WTC11 (cell line): ENCODE measurements at places on chromosomes 1 and 21. TPM values are rescaled to one million over a fixed set of nuclear protein-coding genes. Genes with fewer than 3 reads are reported as not detected.

Gene LORICRIN
- total RNA-seq: not detected in 3 replicates

DNA sequence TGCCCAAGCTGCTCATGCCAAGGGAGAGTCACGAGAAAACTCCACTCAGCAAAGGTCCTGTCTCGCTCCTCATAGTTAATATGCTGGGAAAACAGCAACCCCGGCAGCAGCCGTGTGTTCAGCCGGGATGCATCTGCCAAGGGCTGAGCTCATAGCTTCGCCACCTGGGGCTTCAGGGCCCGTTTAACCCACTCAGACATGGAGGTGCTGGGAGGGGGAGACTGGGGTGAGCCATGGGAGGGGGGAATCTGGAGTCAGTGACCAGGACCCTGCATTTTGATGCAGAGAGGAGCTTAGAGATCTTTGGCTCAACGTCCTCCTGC lies 283.4 kb downstream of the PTPRU start:
- DNase-seq: peak; percentile 5

- no peak for DNase-seq
Observed at GRCh38 chr1:25041916-25042315, 111.8 kb upstream of the RUNX3 start.

Gene TMEM82
- total RNA-seq: 0.48 to 1.4 TPM (median 0.94 TPM) in 3 replicates

Gene PRXL2B
- 47.8 to 51.1 TPM (median 50.3 TPM) in 3 replicates for total RNA-seq

GRCh38 chr1:155651861-155652661 lies 36.5 kb downstream of the YY1AP1 start:
- DNase-seq: no peak

Gene TMPRSS3
- 0.25 to 0.39 TPM (median 0.27 TPM) in 3 replicates for total RNA-seq

DNA sequence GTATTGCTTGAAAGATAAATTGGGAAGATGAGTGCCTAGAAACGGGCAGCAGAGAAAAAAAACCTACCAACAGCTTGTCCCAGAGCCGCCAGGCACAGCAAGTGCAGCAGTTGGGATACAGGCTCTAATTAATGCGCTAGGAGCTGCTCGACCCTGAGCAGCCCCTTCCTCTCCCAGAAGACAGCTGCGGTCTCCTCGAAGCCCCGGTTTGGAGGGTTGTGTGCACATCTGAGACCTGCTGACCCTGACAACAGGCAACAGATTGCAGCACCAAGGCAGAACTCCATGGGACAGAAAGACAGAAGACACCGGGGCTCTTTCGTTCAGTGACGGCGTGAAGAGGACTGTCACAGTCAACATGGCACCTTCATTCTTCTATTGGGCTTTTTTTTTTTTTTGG lies 101.4 kb downstream of the TSEN15 start:
- no peak for DNase-seq

DNA sequence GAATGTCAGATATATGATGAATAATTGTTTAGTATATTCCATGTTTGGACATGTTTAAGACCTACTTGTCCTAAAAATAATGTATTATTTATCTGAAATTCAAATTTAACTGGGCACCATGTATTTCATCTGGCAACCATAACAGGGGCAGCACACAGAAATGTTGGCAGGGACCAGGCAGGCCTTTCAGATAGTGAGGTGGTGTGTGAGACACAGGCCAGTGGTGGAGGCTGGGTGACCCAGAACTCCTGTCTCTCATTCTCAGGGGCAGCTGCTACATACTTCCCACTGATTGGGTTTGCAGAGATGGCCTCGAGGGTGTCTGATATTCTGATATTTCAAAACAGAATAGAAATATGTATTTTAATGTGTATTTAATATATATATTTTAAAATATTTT lies 1.3 kb upstream of the FASLG start:
- no peak for DNase-seq

DNA sequence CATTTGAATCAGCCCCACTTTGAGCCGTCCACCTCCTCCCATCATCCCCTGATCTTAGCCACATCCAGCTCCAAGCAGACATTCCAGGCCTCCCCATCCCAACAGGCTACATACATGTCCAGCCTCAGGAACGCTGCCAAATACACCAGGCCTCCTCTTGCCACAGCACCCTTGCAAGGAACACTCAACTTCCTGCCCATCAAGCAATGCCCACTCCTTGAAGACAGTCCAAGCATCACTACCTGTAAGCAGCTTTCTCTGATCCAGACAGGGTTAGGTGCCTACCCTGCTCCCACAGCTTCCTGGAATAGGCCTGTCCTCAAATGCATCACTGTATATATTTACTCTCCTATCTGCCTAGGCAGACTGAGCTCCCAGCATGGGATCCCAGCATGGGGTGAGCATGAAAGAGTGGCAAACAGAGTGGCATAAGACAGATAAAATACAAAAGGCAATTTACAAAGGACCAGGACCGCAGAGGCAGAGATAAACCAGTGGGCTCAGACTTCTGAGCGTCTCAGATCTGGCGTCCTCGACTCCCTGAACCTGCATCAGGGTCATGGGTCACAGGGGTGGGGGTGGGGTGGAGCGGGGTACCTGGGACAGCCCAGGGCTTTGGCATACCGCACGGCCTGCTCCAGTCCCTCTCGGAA lies 816 bp downstream of the HYI start:
- no peak for DNase-seq

DNA sequence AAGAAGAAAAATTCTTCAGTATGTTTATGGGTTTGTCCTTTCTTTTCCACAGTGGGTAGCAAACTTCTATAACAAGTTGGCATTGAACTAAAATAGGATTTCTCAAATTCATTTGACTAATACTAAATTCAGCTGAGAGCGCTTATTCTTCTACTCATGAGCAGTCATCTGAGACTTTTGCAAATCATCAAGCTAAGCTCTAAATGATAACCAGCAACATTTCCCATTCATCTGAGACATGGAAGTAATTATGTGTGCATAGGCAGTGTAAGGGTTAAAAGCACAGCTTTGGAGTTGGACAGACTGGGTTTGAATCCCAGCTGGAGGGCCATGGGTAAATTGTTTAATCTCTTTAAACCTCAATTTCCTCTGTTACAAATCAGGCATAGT lies 18.3 kb upstream of the CNR2 start:
- no peak for DNase-seq

Gene NTRK1
- 0.23 to 0.42 TPM (median 0.23 TPM) in 3 replicates for total RNA-seq

DNA sequence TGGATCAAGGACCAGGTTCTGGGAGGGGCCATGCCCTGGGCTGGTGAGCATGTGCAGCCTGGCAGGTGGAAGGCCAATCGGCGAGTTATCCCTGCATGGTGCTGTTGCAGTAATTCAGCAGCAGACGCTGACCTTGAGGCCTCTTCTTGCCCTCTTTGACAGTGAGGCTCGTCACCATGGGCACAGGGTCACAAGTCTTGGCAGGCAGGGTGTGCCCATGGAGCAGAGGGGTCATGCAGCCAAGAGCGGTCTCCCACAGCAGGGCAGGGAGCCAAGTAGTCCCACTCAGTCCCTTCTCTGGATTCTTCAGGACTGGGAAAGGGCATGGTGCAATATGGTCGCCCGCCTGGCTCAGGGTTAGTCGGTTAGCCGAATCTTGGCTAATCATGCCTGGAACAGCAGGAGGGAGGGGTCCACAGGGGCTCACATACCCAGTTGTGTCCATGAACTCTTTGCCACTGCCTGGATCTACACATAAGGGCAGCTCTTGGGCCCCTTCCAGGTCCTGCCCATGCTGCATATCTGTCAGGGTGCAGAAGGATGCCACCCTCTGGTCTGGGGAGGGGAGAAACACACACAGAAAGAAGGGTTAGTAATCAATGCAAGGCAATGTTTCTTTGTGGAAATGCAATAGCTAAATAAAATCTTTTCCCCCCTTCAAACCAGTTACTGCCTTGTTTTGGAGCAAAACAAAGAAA lies 226.8 kb downstream of the SIPA1L2 start:
- no peak for DNase-seq

Gene CD84
- total RNA-seq: 0.02 to 0.30 TPM (median 0.17 TPM) in 3 replicates

GRCh38 chr1:55935236-55935635 lies 644.1 kb downstream of the PLPP3 start:
- no peak for DNase-seq

Gene SLC5A3
- total RNA-seq: 14.8 to 18.0 TPM (median 17.8 TPM) in 3 replicates

- no peak for DNase-seq
Observed at GRCh38 chr21:30769724-30770431, 14.7 kb upstream of the KRTAP21-1 start.

DNA sequence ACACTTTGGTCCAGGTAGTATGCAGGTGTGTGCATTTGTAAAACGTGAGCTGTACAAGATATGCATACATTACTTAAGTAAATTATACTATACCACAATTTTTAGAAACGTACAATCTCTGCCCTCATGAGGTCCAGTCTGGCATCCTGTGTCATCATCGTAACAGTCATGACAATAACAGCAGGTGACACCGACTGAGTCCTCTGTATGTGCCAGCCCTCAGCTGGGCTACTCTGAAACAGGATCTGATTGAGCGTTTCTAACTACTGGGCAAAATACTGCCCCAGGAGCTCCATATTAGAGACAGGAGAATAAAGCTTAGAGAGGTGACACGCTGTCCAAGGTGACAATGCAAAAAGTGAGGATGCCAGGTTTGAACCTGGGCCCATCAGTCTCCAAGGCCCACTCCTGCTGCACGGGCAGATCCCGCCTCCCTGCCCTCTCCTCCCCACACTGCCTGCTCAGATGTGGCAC lies 47.2 kb upstream of the ECE1 start:
- DNase-seq: no peak

- DNase-seq: no peak
Observed at GRCh38 chr1:161816201-161816600, 50.1 kb downstream of the ATF6 start.

DNA sequence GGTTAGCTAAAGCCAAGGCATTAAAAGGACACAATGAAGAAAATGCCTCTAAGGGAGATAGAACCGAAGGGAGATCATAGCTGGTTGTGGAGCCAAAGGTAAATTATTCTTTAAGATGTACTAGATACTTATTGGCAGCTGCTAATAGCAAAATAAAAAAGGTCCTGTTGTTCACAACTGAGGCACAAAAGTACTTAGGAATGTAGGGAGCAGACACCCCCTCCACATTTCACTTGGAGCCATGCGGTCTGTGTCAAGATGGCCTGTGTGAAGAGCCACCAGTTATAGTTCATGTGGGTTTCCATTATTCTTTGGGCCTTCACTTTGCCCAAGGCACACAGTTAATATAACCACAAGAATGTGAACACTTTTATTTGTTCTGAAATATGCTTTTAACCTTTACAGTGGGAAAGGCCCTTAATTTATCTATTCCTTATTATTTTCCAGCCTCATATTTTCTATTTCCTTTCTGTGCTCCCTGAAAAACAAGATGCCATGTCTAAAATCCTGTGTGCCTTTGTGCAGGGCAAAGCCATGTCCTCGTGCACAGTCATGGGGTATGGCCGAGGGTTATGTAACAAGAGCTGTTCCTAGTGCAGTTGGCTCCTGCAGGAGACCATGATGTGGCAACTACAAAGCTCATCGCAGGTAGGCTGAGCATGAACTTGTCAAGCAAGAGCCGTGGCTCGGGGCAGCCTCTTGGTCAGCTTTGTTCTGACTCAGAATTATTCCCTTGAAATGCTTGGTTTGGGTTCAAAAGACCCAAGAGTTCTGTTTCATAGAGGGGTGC lies 16.2 kb upstream of the WDR26 start:
- DNase-seq: no peak

DNA sequence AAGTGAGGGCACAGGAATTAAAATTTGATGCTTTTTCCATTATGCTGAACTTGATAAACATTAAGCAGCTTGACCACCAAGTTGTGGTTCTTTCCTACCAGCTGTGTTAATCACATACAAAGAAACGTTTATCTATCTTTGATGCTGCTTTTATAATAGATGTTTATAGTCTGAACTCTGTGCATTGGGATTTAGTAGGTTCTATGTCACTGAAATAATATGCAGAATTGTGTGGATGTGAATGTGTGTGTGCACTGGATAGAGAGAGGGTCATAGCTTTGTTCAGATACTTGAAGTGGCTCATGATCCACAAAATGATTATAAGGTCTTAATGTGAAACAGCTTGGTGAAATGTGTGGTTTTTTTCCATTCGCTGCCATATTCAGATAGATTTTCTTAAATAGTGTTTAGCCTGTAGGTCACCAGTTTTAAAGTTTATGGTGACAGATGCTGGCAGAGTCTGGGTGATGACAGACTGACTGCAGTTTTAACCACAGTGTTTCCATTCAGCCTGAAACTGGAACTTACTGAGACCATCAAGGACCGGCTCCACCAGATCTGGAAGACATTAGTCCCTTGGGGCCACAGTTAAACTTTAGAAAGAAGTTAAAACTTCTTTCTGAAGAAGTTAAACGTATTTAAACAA lies 10.2 kb downstream of the DDI2 start:
- no peak for DNase-seq

Gene NSUN4
- 19.5 to 22.6 TPM (median 21.0 TPM) in 3 replicates for total RNA-seq

GRCh38 chr1:152436593-152437496 lies 22.8 kb upstream of the CRNN start:
- no peak for DNase-seq

DNA sequence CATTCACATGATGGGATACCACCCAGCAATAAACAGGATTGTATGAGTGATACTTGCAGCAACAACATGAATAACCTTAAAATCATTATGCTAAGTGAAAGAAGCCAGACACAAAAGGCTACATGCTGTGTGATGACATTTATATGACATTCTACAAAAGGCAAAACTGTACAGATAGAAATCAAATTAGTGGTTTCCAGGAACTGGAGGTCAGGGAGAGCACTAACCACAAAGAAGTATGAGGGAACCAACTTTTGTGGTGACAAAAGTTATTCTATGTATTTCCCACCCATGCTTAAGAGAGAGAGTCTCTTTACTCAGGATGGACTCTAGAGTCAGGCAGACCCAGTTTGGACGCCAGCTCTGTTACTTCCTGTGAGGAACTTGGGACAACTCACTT lies 364.5 kb upstream of the DAB1 start:
- DNase-seq: no peak

Gene HHAT
- total RNA-seq: 0.39 to 0.69 TPM (median 0.66 TPM) in 3 replicates

DNA sequence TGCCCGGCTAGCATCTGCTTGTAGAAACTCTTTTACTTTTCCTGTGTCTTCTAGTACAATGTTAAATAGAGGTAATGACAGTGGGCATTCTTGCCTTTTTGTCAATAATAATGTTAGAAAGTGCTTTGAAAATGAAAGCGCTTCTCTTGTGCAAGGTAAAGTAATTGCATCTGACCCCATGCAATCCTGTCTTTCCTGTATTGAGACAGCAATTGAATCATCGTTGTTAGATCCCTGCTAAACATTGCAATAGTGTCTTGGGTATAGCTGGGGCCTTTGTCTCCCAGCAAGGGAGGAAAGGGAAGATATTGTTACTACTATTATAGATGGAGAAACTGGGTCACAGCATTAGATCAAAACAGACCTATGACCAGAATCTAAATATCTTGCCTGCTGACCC lies 80.9 kb downstream of the TLR5 start:
- no peak for DNase-seq

DNA sequence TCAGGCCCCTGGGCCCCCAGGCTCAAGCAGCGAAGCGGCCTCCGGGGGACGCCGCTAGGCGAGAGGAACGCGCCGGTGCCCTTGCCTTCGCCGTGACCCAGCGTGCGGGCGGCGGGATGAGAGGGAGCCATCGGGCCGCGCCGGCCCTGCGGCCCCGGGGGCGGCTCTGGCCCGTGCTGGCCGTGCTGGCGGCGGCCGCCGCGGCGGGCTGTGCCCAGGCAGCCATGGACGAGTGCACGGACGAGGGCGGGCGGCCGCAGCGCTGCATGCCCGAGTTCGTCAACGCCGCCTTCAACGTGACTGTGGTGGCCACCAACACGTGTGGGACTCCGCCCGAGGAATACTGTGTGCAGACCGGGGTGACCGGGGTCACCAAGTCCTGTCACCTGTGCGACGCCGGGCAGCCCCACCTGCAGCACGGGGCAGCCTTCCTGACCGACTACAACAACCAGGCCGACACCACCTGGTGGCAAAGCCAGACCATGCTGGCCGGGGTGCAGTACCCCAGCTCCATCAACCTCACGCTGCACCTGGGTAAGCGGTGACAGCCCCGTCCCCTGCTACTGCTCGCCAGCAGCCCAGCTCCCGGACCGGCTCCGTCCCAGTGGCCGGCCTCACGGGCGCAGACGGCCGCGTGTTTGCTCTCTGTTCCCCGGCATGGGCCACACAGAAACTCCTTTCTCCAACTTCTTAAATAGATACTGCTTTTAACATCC lies 539 bp downstream of the LAMC1 start:
- DNase-seq: peak; percentile 87
